DMS79 treated with DMSO at 0.1 percent for 48 hours (cell line): ENCODE measurements at places on chromosomes 2 and 18.

DNA sequence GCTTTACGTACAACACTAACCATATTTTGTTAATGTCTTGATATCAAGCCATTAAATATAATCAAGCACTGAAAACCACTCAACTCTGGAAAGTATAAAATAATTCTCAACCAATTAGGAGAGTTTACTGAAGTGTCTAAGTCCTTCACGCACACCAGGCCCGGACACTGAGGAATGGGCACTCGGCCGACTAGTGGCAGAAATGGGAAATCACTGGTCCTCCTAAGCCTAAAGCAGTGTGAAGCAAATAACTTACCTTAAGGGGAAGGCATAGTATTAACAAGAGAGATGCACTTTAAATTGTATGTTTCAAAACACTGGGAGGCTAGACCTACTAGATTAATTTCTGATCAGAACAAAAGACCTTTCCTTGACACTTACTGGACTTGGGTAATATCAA, 45.7 kb downstream of the FAM210A start:
- DNase-seq, result no peak

- peak; percentile 80 for DNase-seq
These were observed 37.0 kb upstream of the MTCL1 start for GRCh38 chr18:8668381-8668780.

GRCh38 chr2:147614979-147615470, 229.8 kb upstream of the ACVR2A start:
- peak; percentile 42 for DNase-seq

DNA sequence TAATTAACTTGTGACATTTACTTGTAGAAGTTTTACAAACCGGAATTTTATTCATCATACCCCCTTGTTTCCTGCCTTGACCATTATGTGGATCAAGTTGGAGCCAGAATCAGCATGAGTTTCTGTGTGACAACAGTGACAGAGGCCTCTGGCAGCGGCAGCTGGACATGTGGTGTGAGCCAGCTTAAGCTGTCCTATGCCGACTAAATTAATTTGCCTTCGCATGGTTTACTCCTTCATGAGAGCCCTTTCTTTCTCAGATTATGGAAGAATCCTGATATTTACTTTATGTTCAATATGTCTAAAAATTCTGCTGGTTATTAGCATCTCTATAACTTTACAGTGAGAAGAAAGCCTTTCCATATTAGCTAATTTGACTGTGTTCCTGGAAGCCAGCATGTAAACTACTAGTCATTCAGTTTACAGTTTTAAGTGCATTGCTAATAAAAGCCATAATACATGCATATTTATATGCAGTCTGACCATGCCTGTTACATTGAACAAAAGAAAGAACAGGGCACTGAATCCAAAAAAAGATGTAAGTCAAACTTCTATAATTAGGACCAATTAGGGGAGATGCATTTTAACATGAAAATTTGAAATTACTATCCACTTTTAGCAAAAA, 495.8 kb upstream of the ACVR2A start:
- DNase-seq, result no peak

DNA sequence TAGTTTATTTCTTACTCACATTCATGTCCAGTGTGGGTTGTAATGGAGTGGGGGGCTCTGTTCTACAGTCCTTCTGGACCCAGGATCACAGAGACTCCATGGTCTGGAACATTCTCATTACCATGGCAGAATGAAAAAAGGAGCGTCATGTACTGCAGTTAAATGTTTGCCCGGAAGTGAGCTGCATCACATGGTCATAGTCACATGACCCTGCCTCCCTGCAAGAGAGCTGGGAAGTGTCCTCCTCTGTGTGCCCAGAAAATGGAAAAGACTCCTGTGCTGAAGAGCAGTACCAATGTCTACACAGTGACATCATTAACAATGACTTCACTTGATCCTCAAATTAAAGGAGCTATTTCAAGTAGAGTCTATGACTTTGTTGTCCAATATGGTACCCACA, 74.0 kb upstream of the ZBTB14 start:
- no peak for DNase-seq

DNA sequence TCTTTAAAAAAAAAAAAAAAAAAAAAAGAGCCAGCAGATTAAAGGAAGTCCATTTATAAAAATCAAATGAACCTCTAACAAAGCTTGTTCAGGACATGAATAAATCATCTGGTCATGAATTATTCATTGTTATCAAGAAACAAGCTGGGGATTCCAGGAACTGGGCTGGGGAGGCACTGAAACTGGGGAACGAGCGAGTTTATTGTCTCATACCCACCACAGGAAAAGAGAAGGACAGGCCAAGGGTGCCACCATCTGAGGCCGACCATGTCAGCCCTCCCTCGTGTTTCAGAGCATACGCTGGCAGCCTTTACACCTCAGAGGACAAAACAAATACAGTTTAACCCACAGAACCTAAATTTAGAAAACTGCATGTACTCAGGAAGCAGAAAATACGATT, 164.2 kb downstream of the VWC2L start:
- no peak for DNase-seq

- no peak for DNase-seq
These were observed 964.9 kb upstream of the ACVR2A start for GRCh38 chr2:146879882-146880281.

GRCh38 chr2:73043929-73044832, 27.3 kb downstream of the SFXN5 start:
- peak; percentile 68 for DNase-seq

DNA sequence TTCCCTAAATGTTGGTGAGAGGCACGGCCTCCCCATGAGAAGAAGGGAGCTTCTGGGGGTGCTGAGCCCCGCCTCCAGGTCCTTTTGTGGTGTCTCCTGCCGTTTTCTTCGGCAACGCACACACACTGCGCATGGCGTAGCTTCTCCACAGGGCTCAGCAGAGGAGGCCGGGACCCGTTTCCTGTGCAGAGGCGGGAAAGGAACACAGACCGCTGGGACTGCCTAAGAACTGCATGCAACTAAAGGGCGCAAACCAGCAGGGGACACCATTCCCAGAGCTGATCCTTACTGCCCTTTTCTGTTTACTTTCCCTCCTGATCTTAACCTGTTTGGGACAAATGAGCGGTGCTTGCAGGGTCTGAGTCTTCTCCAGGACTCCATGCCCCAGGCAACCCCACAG, 90.3 kb upstream of the CAPN13 start:
- DNase-seq, result no peak

- DNase-seq, result peak; percentile 53
These were observed 31.1 kb downstream of the HDAC4 start for GRCh38 chr2:239369631-239370161.

DNA sequence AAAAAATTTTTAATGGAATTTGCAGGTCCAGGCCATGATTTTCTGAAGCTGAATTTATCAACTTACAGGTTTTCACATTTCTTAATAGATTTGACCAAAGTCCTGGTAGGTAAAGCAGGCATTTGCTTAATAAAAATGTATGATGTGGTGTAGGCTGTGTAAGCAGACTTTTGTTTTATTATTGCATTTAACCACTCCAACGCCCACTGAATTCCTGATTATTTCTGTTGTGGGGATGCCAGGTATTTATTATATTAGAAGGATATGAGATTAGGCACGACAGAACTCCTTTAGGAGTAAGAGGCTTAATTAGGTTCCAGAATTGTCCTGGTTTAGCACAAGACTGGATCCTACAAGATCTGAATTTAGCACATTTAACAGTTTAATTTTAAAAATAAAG, 111.1 kb downstream of the ADCYAP1 start:
- no peak for DNase-seq

GRCh38 chr2:138500592-138501424, 762 bp upstream of the SPOPL start:
- peak; percentile 48 for DNase-seq
